ENCODE measurements at places on chromosomes 6 and 20. TPM values are rescaled to one million over a fixed set of nuclear protein-coding genes. Genes with fewer than 3 reads are reported as not detected.
A peak's percentile ranks its signal among the peaks of the same experiment; 100 is the strongest.

The TP53TG5 gene
- total RNA-seq = not detected

The PCMT1 gene
- total RNA-seq = 105 TPM

The HS3ST5 gene
- total RNA-seq = not detected

The TRIM15 gene
- not detected for total RNA-seq

The IPCEF1 gene
- total RNA-seq = 2.0 TPM

The SLCO4A1 gene
- total RNA-seq = 45.9 TPM

The FOXA2 gene
- total RNA-seq = not detected

DNA sequence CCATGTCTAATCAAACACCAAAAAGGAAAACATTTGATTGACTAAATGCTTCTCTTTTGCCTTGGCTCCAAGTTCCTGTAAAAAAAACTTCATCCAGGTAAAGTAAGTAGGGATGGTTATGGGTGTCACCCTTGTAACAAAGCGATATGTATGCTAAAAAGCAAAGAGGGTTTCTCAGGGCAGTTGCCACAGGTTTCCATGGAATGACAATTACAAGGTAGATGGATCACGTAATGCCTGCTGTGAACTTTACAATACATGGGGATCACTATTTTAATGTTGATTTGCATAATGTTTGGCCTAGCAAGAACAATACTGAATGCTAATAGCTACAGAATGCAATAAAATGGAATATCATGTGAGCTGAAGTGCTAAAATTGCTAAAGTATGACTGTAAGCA lies 2.9 kb upstream of the BMP2 start:
- no peaks in the 10 kb centered on the region for H3K36me3 ChIP-seq
- H3K27me3 ChIP-seq = no peaks in the 10 kb centered on the region
- no peak for DNase-seq
- peaks cover 12% of the 10 kb centered on the region for H3K4me1 ChIP-seq
- H3K4me3 ChIP-seq = no peak overlapping the region

- no peak for DNase-seq
- no peaks in the 10 kb centered on the region for H3K4me1 ChIP-seq
- H3K36me3 ChIP-seq = no peaks in the 10 kb centered on the region
- no peak overlapping the region for H3K4me3 ChIP-seq
Measured at GRCh38 chr6:165684333-165684732, 21.3 kb upstream of the PDE10A start.

- no peak for DNase-seq
- H3K27me3 ChIP-seq = no peaks in the 10 kb centered on the region
- no peaks in the 10 kb centered on the region for H3K36me3 ChIP-seq
- H3K27ac ChIP-seq = no peak overlapping the region
Measured at GRCh38 chr20:4740774-4741431, 19.2 kb downstream of the PRND start.

- no peak overlapping the region for H3K4me3 ChIP-seq
- H3K27me3 ChIP-seq = no peaks in the 10 kb centered on the region
- peaks cover 32% of the 10 kb centered on the region for H3K36me3 ChIP-seq
- H3K4me1 ChIP-seq = no peaks in the 10 kb centered on the region
Measured at GRCh38 chr6:83927470-83927869, 68.0 kb downstream of the CYB5R4 start.

- H3K27ac ChIP-seq = no peak overlapping the region
- no peak overlapping the region for H3K4me3 ChIP-seq
- no peaks in the 10 kb centered on the region for H3K4me1 ChIP-seq
- no peaks in the 10 kb centered on the region for H3K27me3 ChIP-seq
- H3K36me3 ChIP-seq = no peaks in the 10 kb centered on the region
Measured at GRCh38 chr6:151087861-151088598, 151.7 kb upstream of the AKAP12 start.

DNA sequence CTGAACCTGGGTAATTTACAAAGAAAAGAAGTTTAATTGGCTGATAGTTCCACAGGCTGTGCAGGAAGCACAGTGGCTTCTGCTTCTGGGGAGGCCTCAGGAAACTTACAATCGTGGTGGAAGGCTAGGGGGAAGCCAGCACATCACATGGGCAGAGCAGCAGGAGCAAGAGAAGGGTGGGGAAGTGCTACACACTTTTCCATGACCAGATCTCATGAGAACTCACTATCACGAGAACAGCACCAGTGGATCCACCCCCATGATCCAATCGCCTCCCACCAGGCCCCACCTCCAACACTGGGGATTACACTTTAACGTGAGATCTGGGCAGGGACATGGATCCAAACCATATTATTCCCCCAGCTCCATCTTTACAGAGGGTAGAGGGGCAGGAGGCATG lies 166.4 kb downstream of the NFATC2 start:
- no peak for DNase-seq
- no peaks in the 10 kb centered on the region for H3K36me3 ChIP-seq
- no peak overlapping the region for H3K4me3 ChIP-seq
- no peak overlapping the region for H3K27ac ChIP-seq

DNA sequence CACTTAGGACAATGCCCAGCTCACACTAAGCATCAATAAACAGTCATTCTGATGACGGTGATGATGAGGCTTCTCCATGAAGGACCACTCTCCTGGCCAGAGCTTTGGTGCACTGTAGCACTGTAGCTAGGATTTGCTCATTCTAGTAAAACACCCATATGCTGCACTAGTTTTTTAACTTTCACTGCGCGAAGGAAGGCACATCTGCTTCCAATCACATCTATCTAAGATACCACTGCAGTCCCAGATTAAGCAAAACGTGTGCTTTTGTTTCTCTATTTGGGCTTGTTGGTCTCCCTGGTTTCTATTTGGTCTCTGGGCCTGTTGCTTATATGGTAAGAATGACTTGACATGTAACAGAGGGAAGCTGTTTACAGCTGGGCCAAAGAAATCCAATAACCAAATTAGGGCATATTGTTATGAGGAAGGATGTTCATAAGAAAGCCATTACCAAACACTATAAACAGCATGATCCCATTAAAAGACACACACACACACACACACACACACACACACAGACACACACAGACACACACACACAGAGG lies 62.4 kb downstream of the FAM229B start:
- no peaks in the 10 kb centered on the region for H3K27me3 ChIP-seq
- peaks cover 15% of the 10 kb centered on the region for H3K4me1 ChIP-seq
- peak overlapping the region; percentile 77 for H3K27ac ChIP-seq
- no peak overlapping the region for H3K4me3 ChIP-seq
- H3K36me3 ChIP-seq = peaks cover 5% of the 10 kb centered on the region

DNA sequence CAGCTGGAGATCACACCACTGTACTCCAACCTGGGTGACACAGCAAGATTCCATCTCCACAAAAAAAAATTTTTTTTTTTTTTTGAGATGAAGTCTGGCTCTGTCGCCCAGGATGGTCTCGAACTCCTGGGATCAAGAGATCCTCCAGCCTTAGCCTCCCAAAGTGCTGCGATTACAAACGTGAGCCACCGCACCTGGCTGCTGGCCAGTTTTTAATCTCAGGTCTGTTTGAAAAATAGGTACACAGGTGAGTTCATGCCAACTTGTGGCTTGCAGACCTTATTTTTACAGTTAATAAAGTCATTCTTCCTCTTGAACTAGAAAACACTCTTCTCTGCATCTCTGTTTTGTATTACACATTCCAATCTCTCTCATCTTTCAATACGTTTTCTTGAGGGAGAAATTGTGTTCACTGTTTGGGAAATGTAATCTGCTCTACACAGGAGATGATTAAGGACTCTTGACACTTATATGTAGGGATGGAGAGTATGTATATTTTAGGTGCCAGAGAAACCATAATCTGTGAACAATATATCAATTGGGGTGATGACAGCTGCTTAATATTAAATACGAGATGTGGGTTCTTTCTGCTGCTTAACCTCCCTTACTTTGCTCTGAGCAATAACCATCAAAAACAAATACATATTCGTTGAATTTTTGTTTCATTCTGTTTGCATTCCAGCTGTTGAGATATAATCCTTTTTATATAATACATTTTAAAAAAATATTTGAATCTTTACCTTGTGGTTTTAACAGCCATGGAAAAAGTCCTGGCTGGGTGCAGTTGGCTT lies 17.7 kb upstream of the RIPOR3 start:
- no peaks in the 10 kb centered on the region for H3K4me1 ChIP-seq
- no peaks in the 10 kb centered on the region for H3K27me3 ChIP-seq
- no peaks in the 10 kb centered on the region for H3K36me3 ChIP-seq
- no peak overlapping the region for H3K27ac ChIP-seq
- no peak for DNase-seq
- no peak overlapping the region for H3K4me3 ChIP-seq

GRCh38 chr6:25511376-25511775 lies 140.6 kb upstream of the SCGN start:
- H3K27ac ChIP-seq = no peak overlapping the region
- H3K4me1 ChIP-seq = no peaks in the 10 kb centered on the region
- no peaks in the 10 kb centered on the region for H3K36me3 ChIP-seq
- H3K4me3 ChIP-seq = no peak overlapping the region

DNA sequence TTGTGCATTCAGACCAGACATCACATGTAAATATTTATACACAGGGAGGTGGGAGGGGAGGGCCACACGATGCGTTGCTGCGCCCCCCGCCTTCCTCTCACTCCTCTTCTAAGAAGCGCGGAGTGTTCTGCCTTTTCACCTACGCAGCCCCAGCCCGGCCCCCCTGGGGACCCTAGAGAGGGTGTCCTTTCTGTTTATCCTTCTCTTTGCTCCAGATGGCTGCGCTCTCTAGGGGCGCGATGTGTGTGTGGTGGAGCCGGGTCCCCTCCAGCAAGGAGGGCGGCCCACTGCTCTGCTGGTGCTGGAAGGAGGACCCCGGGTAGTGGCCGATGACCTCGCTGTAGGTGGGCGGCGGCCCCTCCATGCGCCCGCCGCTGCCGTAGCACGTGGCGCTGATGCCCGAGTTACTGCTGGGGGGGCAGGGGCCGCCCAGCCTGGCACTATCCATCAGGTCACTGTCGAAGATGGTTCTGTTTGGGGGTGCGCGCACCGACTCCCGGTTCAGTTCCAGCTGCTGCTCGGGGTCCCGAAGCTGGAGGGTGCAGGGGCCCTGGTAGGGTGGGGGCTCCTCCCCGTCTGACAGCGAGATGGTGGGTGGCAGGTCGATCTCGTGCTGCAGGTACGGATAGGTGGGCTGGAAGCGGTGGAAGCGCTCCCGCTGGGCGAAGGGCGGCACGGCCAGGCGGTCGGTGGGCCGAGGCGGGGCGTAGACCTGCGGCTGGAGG lies 31.8 kb upstream of the ZBP1 start:
- no peak for DNase-seq
- H3K4me3 ChIP-seq = no peak overlapping the region
- no peaks in the 10 kb centered on the region for H3K27me3 ChIP-seq
- no peaks in the 10 kb centered on the region for H3K36me3 ChIP-seq
- H3K27ac ChIP-seq = no peak overlapping the region

DNA sequence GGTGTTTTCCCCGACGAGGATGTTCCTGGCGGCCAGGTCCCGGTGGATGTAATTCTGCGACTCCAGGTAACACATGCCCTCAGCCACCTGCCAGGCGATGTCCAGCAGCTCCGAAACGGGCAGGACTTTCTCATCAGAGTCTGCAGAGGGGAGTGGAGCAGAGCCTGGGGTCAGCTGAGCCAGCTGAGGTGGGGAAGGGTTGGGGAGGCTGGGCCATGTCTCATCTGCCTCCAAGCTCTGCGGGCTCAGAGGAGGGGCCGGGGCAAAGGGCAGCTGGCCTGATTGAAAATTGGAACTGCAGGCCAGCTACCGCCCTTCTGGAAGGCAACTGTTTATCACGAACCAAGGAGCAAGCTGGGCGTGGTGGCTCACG lies 6.4 kb downstream of the PTK6 start:
- no peak overlapping the region for H3K27ac ChIP-seq
- DNase-seq = no peak
- no peaks in the 10 kb centered on the region for H3K27me3 ChIP-seq
- peaks cover 19% of the 10 kb centered on the region for H3K4me1 ChIP-seq
- H3K4me3 ChIP-seq = no peak overlapping the region

DNA sequence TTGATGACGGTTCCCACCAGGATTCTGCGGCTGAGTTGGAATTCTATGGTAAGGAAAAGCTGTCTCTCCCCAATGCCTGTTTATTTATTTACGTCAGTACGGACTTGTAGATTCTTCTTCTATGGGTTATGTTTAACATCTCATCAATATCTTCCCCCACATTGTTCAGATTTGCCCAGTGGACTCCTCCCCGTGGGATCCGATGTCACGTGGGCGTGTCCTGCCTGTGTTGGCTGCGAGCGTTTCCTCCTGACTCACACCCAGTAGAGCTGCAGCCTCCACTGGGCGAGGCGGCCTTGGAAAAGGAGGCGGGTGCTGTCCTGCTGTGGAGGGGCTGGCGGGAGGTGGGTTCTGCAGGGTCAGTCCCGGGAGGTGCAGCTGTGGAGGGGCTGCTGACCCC lies 46.8 kb upstream of the SLCO4A1 start:
- peaks cover 8% of the 10 kb centered on the region for H3K4me1 ChIP-seq
- H3K27ac ChIP-seq = no peak overlapping the region
- no peak for DNase-seq
- no peaks in the 10 kb centered on the region for H3K36me3 ChIP-seq
- peaks cover 3% of the 10 kb centered on the region for H3K27me3 ChIP-seq

DNA sequence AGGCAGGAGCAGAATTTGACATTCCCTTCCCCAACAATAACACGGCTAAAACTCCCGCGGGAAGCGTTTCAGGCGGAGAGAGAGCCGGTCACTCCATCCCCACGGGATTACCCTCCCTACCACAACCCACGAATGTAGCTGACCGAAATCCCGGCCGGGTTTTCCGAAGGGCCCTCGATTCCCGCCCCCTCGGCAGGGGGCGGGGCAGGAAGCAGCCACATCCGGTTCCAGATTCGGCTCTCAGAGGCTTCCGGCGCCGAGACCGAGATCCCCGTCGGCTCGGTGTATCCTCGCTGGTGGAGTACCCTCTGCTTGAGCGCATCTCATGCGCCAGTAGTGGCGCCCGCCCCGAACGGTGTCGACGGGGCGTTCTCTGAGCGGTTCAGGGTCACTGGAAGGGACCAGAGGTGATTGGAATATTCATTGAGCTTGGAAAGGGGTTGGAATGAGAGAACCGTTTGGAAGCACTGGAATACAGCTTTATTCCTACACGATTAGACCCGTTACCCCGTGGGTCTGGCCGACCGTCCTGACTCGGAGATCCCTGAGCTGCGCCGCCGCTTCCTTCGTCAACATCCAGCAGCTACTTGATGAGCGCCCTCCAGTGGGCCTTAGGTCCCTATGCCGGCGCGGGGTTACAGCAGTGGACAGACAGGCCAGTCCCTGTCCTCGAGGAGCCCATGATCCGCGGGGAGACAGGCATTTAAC lies 649 bp upstream of the RGL2 start:
- H3K4me1 ChIP-seq = peaks cover 28% of the 10 kb centered on the region
- no peaks in the 10 kb centered on the region for H3K27me3 ChIP-seq
- H3K27ac ChIP-seq = peak overlapping the region; percentile 98
- H3K36me3 ChIP-seq = peaks cover 39% of the 10 kb centered on the region

GRCh38 chr20:63567136-63567385 lies 7.0 kb downstream of the HELZ2 start:
- DNase-seq = no peak
- no peaks in the 10 kb centered on the region for H3K36me3 ChIP-seq
- H3K27me3 ChIP-seq = no peaks in the 10 kb centered on the region
- no peak overlapping the region for H3K4me3 ChIP-seq
- H3K27ac ChIP-seq = no peak overlapping the region

DNA sequence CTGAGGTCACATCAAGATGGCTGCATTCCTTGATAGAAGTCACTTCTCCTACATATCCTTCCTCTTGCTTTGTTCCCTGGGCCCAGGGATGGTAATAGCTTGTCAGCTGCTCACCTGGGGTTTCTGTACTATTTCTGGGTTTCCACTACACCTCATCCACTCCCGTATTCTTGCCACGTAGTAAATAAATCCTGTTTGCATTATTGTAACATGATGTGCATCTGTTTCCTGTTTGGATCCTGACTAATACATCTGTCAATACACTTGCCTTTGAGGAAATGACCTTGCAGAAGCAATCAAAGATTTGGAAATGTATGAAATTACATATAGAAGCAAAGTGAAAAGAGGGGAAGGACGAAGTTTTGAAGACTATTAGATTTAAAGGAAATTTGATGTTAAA lies 619.0 kb downstream of the PHF3 start:
- no peaks in the 10 kb centered on the region for H3K36me3 ChIP-seq
- H3K27ac ChIP-seq = no peak overlapping the region
- no peak overlapping the region for H3K4me3 ChIP-seq
- H3K27me3 ChIP-seq = no peaks in the 10 kb centered on the region

Measured in vagina (tissue), 2 donors.